ENCODE measurements at places on chromosomes 1 and 21. TPM values are rescaled to one million over a fixed set of nuclear protein-coding genes. Genes with fewer than 3 reads are reported as not detected.

DNA sequence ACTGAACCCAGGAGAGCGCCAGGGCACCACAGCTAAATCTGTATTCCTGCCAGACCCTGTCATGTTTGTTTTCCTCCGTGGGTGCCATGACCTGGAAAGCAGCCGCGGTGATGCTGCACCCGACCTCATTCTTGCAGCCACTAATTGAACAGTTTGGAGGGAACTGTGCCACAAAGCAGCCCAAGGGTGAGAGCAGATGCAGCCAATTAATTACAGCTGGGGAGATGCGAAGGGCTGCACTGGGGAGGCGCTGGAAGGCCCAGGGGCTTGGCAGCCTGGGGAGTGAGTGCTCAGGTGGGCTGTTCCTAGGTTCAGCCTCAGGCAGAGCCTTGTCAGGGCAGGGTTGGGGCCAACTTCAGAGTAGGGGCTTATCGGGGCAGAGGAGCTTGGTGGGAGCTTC is 158.4 kb upstream of the CD34 start:
- DNase-seq = no peak

The LDLRAD2 gene
- 0.20 TPM for total RNA-seq

The UFC1 gene
- total RNA-seq = 78.0 TPM

The NBPF6 gene
- not detected for total RNA-seq

The BRINP3 gene
- 0.10 TPM for total RNA-seq
